Esophagus squamous epithelium (tissue), 5 donors: ENCODE measurements at places on chromosomes 1 and 21.

- no peak for DNase-seq
Observed at GRCh38 chr1:192654591-192655251, 18.8 kb downstream of the RGS13 start.

DNA sequence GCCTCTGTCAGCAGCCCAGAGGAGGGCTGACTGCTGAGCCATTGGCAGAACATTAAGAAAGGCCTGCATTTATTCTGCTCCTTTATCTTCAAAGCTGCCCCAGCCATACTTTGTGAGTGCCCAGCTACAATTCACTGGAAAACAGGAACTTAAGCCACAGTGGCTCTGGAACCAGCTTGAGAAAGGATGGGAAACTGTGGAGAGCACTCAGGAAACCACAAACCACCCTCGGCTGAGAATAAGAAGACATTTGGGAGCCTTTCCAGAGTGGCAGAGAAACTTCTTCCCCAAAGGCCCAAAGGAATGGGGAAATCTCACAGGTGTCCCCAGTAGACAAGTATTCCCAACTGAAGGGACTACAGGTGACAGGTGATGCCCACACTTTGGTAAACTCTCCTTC lies 1.8 kb downstream of the LAMB3 start:
- DNase-seq = no peak

DNA sequence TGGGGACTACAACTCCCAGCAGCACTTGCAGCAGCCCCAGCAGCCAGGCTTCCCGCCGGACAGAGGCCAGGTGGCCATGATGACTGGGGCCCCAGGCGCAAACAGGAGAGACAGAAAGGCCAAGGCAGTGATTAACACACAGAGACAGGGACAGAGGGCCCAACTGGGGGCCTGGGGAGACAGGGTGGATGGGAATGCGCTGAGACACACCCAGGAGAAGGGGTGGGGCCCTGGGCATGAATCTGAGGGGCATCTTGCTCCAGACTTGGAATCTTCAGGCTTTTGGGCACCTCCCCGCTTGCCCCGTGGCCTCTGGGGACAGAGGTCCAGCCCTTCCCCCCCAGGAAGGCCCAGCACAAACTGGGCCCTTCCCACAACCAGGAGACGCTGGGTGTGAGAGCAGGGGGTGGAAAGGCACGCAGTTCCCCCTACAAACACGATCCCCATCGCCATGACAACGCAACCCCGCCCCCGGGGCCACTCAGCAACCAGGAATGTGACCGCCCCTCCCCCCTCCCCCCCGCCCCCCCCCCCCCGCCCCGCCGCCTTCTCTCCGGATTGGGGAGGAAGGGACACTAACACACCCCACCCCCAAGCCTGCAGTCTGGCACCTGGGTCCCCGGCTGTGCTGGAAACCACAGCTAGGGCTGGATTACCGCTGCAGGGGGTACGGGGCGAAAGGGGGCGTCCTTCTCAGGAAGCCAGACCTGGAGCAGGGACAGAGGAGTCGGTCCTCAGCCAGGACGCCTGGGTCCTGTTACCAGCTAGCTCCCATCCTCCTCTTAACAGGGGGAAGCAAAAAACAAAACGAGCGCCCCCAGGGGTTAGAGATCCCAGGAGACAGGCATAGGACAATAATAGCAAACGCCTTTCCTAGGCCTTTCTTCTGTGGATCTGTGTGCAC lies 4.5 kb downstream of the HDGF start:
- DNase-seq = no peak

- no peak for DNase-seq
Observed at GRCh38 chr1:79398501-79398900, 392.0 kb upstream of the ADGRL4 start.

DNA sequence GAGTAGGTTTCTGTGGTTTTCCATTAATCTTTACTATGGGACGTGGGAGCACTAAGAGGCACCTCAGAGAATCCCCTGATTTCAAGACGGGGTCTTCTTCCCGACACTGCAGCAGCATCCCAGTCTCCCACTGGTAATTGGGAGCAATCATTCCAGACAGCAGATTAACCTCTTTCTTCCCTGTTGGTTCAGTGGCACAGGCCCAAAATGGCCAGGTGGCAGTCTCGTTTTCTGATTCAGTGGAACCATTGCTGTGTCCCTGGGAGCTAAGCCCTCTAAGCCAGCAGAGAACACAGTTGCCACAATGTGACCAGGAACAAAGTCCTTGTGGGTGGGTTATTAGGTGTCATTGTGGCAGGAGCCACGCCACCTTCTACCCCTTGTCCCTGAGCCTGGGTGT lies 342.1 kb downstream of the MATN1 start:
- no peak for DNase-seq

DNA sequence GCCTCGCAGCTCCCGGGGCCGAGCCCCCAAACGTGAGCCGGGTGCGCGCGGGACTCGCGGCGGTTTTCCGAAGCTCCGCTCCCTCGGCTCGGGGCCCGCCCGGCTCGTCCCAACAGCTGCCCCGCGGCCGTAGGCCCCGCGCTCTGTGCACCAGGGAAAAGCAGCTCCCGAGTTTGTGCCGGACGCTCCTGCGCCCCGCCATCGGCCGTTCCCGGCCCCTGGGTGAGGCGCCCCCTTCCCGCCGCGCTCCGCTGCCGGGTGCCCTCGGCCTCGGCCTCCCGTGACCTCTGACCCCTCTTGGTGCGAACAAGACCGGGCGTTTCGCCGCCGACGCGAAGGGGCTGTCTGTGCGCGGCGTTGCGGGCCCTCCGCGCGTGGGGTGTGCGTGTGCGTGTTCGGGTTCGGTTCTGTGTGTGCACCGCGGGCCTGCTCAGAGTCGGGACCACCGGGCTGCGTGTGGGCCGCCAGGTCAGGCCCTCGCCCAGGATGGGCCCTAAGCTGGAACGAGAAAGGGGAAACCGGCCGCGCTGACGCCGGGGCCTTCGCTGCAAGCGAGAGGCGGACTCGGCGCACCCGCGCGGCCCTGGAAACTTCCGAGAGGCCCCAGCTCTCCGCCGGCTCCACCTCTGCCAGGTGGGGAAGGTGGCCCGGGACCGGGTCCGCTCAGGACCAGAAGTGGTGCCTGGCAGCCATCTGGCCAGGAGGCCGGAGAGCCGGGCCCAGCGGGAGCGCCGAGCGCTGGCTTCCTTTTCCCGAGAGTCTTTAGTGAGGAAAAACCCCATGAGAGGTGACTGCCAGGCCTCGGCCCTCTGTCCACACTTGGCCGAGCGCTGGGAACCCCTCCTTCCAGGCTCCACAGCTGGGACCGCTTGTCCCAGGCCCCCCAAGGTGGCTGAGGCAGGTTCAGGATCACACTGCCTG lies 1.9 kb downstream of the PRDM16 start:
- no peak for DNase-seq

DNA sequence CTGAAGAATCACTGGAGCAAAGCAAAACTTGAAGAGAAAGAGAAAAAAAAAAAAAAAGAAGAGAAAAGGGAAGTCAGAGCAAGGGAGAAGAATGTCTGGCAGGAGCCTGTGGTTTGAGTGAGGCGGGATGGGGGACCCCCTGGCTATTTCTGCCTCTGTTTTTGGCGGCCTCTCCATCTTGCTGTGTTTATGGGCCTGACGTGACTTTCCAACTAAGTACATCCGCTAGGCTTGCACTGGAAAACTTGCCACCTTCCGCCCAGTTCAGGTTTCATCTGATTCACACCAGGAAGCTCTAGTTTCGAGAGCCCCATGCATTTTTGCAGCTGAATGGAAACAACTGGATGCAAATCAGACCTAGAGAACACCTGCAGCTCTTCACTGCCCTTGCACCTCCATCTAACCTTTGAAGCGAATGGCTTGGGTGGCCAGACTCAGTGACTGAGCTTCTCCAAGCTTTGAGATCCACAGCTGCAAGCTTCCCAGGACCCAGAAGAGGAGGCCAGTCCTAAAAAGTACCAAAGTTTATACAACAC lies 28.0 kb downstream of the TBX15 start:
- DNase-seq = no peak

- no peak for DNase-seq
Observed at GRCh38 chr1:236815941-236816340, 20.8 kb downstream of the MTR start.

- DNase-seq = no peak
Observed at GRCh38 chr1:7106442-7107108, 321.3 kb downstream of the CAMTA1 start.

DNA sequence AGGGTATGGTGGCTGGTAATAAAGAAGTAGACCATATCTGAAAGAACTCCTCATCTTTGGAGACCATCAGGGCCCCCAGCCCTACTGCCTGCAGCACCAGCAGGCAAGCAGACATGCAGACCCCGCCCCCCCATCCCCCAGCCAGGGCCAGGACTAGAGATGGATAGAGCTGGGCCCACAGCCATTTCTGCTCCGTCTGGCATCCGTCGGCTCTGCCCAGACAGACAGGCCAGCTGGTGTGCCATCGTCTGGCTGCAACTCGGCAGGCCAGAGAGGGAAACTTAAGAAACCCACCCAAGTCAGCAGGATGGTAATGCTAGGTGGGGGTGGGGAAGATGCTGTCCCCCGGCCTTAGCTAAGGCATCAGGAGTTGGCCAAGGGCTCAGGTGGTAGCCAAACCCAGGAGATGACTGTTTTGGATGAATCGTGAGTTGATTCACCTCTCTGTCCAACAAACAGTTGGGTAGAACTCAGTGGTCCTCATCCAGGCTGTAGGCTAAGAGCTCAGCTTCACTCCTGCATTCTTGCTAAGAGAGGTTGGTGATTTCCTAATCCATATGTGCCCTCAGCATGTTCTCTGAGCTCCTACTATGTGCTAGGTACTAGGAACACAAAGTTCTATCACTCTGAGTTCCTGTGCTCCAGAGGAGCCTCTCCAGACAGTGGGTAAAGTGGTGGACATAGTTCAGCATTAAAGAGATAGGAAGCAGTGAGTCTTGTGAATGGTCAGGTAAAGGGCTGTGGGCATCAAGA lies 23.2 kb upstream of the TMEM222 start:
- DNase-seq = no peak

GRCh38 chr1:192737306-192737705 lies 71.5 kb upstream of the RGS2 start:
- no peak for DNase-seq

- no peak for DNase-seq
Observed at GRCh38 chr1:162712317-162713029, 78.0 kb upstream of the HSD17B7 start.

- DNase-seq = no peak
Observed at GRCh38 chr1:101004061-101004460, 21.5 kb downstream of the DPH5 start.

- no peak for DNase-seq
Observed at GRCh38 chr1:11273595-11274234, 717 bp downstream of the UBIAD1 start.

- no peak for DNase-seq
Observed at GRCh38 chr1:236978740-236979139, 25.5 kb downstream of the MT1HL1 start.
